KG1 (cell line): ENCODE measurements at places on chromosomes 2 and 18.

GRCh38 chr2:128536925-128537620 is 218.4 kb upstream of the HS6ST1 start:
- DNase-seq = no peak

DNA sequence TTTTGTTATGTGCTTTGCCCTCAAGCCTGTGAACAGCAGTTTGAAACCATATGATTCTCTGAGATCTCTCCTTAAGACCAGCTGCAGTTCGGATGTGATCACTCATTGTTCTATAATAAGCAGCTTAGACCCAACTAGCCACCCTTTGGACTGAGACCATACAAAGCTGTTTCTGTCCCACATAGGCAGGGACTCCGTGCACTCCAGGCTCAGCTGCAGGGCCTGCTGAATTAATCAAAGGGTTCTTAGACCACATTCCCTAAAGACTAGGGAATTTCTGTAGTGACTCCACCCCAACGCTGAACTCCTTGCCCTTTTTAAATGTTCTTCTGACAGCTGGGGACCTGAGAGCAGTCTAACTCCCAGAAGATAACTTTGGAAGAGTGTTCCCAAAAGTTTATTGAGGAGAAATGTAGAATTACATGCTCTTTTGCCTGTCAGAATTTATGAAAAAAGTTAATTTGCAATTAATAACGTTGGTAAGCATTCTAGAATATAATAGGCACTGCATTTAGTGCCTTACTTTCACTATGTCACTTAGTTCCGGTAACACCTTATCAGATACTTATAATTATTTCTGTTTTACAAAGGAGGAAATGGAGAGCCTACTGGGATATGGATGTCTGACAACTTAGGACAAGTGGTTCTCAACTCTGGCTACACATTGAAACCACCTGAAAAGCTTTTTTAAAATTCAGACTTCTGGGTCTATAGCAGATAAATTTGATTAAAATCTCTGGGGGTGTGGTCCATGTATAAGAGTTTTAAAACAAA is 42.3 kb downstream of the GULP1 start:
- DNase-seq = no peak

DNA sequence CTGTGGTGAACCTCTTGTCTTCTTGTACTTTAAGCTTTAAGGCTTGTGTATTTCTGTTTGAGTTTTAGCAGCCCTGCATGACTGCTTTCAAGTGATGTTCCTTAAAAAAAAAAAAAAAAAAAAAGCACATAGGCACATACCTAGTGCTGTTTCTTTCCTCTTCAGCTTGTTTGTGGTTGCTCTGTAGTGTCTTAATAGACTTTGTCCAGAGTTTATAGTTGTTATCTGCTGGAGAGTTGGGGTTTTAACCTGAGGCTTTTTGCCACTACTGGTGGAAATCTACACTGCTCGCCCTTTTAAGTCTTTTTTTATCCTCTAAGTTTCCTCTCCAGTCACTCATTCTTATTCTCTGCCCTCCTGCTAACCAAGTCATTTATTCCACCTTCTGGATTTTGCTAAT is 34.5 kb downstream of the AGFG1 start:
- DNase-seq = no peak

DNA sequence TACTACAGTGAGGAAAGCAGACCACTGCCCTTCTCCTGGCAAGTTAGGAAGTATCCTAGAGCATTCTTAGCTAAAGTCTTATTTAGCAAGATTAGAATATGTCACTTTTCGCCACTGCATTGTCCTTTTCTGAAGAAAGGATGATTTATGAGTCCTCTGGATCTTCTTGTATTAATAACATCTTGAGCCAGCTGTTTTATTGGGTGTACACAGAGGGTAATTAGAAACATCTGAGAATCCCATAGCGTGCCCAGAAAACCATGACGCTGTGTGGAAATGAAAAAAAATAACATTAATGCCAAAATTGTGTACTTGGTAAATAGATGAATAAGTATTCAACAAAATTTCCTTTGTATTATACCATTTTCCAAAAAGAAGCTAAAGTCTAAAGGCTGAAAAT is 198.7 kb downstream of the LTBP1 start:
- DNase-seq = no peak

DNA sequence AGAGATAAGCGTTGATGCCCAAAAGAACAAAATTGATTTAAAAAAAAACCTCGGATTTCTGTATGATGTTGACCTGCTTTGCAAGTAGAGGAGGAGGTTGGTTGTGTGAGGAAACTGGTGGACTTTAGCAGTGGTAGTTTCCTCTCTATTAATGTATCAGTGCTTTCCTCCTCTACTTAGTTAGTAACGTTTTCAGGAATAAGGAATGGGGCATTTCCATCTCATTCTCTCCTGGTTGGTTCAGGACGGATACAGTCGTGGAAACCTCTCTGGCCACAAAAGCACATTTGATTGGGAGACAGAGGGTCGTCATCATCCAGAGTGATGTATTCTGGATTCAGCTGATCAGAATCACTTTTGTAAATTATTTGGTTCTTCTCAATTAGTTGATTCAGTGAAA is 1.5 kb downstream of the FHOD3 start:
- DNase-seq = no peak

GRCh38 chr2:38505779-38506178 is 96.9 kb downstream of the HNRNPLL start:
- no peak for DNase-seq

- DNase-seq = no peak
Observed at GRCh38 chr2:196954001-196954400, 27.5 kb upstream of the PGAP1 start.

DNA sequence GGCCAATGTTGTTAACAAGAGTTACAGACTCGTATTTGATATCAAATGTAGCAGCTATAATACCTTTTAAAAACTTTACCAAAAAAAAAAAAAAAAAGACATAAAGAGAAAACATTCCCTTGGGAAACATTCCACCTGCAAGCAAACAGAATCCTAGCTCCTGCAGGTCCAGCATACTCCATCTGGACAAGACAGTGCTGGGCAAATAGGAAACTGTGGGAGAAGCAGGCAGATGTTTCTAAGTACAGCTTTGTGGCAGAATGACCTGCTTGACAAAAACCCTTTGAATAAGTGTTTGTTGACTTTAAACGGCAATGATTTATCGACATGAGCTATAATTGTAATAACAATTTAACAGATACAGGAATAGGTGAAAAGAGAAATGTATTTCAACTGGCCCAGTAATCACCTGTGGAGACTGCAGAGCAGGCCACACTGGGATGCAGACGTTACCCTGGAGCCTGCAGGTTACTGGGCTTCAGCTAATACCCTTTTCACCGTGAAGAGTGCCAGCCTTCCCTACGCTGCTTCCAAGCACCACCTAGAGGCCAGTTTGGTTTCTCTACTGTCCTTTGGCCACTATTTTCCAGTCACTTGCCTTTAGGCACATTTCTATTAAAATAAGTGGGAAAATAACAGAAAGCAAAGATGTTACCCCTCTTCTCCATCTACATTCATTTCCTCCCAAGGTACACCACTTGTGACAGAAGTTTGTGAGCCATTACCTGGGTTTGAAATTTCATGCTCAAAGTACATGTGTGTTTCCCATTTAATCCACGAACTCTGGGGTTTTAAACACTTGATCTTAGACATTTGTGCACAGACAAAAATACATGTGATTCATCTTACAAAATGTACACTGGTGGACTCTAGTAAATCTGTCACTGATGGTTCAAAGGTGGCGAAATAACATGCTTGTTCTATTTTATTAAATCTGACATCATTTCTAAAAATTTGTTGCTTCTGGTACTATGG is 96.9 kb upstream of the ZNF397 start:
- peak; percentile 1 for DNase-seq

- no peak for DNase-seq
Observed at GRCh38 chr2:172864182-172864581, 128.5 kb downstream of the RAPGEF4 start.

- DNase-seq = no peak
Observed at GRCh38 chr2:230742781-230743180, 30.1 kb downstream of the CAB39 start.

DNA sequence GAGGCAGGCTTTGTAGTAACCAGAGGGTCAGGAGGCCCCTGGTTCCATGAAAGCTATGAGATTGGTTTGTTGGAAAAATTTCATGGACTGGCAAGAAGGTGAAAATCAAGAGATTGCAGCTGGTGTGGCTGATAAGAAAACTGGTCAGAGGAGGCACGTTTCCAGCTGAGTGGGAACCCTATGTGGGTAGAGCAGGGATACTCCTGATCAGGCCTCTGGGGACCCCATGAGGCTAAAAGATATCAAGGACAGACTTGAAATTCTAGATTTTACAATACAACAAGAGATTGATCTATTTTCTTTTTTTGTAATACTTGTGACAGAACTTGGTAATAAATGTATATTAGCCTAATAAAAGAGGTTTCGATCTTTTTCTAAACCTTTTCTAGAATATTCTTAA is 1615.1 kb downstream of the DPP10 start:
- DNase-seq = no peak

- no peak for DNase-seq
Observed at GRCh38 chr2:191936882-191937405, 90.1 kb upstream of the CAVIN2 start.

DNA sequence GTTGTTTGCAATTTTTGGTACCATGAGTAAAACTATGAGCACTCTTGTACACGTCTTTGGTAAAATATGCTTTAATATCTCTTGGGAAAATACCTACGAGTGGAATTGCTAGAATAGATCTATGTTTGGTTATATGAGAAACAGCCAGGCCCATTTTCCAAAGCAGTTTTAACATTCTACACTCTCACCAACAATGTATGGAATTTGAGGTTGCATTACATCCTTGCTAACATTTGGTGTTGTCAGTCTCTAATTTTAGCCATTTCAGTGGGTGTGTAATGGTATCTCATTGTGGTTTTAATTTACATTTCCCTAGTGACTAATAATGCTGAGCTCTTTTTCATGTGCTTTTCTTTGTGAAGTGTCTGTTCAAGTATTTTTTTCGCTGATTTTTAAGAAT is 118.9 kb upstream of the TCF4 start:
- no peak for DNase-seq

- DNase-seq = no peak
Observed at GRCh38 chr18:9001209-9001608, 101.3 kb upstream of the NDUFV2 start.

DNA sequence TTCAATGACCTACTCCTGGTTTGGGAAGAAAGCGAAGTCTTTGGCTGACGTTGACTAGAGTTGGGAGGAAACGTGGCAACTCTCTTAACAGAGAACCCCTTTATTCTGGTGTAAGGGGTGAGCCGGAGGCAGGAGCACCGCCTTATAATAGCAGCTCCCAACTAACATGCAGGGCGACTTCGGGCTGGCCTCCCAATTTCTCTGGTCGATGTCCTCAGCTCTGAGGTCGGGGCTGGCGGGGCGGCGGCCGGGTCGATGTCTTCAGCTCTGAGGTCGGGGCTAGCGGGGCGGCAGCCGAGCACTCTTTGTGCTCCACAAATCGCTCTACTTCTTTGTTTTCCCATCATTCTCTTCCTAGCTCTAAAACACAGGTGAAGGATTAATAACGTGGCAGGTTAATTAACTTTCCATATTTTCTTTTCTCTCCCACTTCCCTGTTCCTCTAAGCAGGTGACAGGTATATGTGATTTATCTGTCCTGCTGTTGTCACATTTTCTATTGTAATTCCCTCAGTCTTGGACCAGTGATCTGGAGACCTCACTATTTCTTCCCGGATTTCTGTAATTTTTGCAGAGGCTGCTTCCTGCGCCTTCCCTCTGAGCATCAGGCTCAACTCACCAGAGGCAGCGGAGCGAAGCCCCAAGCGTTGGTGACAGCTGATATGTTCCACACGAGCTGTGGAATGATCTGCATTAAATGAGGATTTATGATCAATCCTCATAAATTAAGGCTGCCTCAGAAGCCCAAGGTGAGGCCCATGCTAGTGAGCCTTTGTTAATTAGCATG is 64.3 kb downstream of the ACKR3 start:
- DNase-seq = no peak

- DNase-seq = no peak
Observed at GRCh38 chr2:950080-950966, at the start of gene SNTG2. SNTG2 (plus strand) TSS chr2:950849; CDS start chr2:950997, 148 bp downstream.

DNA sequence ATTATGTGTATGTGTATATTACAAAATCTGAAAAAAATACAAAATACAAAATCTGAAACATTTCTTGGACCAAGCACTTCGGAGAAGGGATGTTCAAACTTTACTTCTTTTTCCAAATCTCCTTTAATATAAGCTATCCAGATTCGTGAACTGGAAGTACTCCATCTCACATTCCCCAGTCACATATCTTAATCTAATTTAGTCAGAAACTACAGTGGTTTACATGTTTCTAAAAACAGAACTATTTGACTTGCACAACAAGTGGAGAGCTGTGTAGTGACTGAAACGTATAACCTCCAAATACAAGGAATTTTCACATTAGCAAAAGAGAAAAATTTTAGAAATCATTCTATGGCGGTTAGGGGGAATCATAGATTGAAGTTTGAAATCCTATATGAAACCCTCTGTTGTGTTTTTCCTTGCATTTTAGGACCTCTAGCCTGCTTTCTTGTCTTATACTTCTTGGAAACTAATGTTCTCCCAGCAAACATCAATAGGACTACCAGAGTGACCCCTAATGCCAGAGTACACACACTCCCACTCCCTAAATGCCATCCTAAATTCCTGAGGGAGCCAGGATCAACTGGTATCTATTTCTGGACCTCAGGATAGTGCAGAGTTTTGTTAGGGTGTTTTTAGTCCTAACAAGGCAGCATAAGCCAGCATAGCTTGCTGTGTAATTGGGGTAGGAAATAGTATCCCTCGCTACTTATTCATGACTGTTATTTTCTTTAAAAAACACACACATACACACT is 30.2 kb upstream of the ROCK1 start:
- no peak for DNase-seq

DNA sequence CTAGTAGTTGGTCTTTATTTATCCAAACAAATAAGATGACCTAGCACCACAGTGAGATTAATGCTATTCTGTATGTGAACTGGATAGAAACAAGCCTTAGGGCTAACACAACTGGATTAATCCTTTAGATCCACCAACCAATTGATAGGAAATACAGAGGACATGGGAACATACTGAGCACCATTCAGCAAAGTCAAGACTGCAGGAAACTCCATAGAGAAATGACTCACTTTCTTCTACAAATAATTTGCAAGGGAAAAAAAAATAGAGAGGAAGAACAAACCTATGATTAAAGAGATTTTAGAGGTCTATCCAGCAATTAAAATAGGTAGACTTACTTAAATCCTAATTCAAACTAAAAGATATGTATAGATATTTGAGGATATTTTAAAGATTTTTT is 23.9 kb downstream of the WDFY1 start:
- no peak for DNase-seq

- no peak for DNase-seq
Observed at GRCh38 chr2:162267996-162268395, 24.8 kb upstream of the FAP start.

- no peak for DNase-seq
Observed at GRCh38 chr2:107091163-107091864, 205.3 kb upstream of the ST6GAL2 start.

- no peak for DNase-seq
Observed at GRCh38 chr18:48785736-48786454, 164.9 kb downstream of the SMAD7 start.

- no peak for DNase-seq
Observed at GRCh38 chr2:69914950-69915945, at the start of gene MXD1. MXD1 (plus strand) TSS chr2:69915109; CDS start chr2:69915331, 222 bp downstream.

GRCh38 chr2:117760916-117761315 is 53.6 kb upstream of the DDX18 start:
- no peak for DNase-seq

GRCh38 chr2:238883421-238883901 is 35.6 kb downstream of the TWIST2 start:
- DNase-seq = no peak
